ENCODE measurements at places on chromosomes 2 and 18.

- DNase-seq, result no peak
Observed at GRCh38 chr2:240643811-240644150, 18.5 kb downstream of the GPR35 start.

DNA sequence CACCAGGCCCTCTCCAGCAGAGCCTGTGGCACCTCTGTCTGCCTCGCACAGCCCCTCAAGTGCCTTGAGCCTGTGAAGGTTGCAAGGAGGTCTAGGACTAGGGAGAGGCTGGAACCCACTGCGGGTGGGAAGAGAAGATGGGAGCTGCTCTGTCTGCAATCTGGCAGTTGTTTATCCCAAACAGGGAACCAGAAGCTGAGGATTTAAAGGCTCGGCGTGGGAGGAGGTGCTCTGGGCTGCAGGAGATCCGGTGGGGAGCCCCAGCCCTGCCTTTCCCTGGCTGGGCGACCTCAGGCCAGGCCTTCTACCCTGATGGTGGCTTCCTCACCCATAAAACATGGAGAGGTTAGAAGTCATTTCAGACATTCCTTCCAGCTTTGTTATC is 174.1 kb downstream of the SMAD7 start:
- DNase-seq, result no peak

GRCh38 chr2:40285391-40285790 is 166.5 kb downstream of the SLC8A1 start:
- no peak for DNase-seq

DNA sequence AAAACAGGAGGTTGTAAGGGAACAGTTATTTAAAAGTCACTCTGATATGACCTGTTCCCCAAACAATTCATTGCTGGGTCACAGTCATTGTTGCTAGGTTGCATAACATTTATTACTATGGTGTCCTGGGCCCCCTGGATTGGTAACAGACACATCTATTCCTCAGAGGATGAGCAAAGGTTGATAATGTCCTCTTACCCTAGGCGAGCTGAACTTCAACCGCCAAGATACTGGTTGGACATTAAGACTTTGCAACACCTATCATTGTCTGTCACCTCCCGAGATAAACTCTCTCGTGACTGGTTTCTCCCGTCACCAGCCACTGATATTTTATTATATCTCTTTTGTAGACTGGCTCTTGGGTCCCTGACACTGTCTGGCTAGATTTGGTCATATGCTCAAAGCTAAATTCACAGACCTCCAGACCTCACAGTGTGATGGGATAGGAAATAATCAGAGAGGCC is 361.3 kb downstream of the ZNF521 start:
- no peak for DNase-seq

DNA sequence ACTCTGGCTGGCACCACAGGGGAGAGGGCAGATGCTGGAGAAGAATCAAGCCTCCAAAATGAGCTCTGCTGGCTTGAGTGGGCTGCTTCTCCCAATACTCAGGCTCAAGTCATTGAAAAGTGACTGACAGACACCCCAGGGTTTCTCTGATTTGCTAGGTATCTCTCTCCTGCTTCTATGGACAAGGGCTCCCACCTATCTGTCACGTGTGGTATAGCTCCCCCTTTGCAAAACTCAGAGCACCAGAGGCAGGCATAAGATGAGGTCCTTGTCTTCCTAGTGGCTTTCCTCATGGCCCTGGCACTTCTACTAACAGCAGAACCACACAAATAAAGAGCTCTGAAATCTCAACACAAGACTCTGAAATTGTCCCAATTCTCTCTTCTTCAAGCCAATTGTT is 105.2 kb downstream of the GALNT14 start:
- no peak for DNase-seq

GRCh38 chr2:26363323-26363722 is 16.7 kb upstream of the ADGRF3 start:
- no peak for DNase-seq

GRCh38 chr2:215717501-215718381 is 281.9 kb upstream of the FN1 start:
- DNase-seq, result no peak

GRCh38 chr2:36277146-36277808 is 78.3 kb upstream of the CRIM1 start:
- peak; percentile 80 for DNase-seq

GRCh38 chr2:11716689-11717321 is 29.6 kb upstream of the LPIN1 start:
- no peak for DNase-seq

DNA sequence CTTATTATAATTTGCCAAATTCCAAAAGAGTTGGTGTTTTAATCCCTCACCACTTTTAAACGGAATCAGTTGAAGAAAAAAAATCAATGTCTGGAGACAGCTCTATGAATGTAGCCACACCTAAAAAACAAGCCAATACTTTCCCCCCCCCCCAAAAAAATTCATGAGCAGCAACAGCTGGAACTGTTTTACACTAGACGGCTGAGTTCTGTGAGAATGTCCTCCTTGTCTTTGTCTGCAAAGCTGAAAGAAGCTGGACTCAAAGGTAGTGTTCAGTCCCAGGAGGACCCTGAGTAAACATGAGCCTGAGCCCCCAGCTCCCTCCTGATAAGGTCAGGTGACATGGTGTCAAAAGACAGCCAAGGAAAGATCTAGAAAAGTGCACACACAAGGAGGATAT is 68.2 kb downstream of the ZNF521 start:
- no peak for DNase-seq

- peak; percentile 69 for DNase-seq
Observed at GRCh38 chr2:96407041-96407918, 71.7 kb downstream of the NCAPH start.

GRCh38 chr2:152386266-152386665 is 51.3 kb downstream of the FMNL2 start:
- DNase-seq, result no peak

DNA sequence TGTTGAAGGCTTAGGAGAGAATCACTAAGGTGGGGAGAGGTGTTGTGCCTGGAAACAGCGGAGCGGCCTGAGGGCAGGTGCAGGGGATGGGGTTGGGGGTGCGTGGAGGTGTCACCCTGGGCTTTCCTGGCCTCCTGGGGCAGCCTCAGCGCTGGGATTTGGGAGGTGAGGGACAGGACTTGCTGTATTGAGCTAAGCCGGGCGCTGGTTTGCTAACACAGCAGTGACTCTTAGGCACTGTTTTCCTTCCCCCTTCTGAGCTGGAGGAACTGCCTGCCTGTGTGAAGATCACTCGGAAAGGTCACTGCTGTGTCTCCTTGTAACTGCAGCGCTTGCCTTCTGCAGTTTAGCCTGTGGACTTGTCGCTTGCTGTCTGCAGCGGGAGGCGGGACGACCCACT is 21.2 kb downstream of the PRELID3A start:
- no peak for DNase-seq

DNA sequence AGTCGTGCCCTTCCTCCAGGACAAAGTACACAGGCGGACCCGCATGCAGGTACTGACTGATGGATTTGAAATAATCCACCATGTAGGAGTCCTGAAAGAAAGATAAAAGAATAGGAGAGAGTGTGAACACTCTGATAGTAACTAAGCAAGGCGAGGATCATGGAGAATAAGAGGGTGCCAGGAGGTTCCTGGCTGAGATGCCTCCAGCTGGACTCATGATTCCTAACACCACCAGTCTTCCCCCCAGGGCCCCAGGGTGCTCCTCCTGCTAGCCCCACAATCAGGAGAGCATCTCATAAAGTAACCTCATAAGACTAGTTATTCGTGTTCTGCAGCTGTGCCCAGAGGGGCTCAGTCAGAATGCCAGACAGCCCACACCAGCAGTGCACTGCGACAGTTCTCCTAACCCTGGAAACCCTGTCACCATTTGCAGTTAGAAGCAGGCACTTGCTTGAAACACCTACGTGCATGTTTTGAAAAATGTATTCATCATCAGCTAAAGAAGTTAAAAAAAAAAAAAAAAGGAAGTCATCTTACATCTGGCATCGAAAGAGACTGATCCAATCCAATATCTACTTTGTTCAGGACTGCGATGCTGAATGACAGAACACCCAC is 36.7 kb downstream of the RMC1 start:
- DNase-seq, result no peak

GRCh38 chr2:9742601-9743000 is 100.7 kb upstream of the TAF1B start:
- DNase-seq, result no peak

DNA sequence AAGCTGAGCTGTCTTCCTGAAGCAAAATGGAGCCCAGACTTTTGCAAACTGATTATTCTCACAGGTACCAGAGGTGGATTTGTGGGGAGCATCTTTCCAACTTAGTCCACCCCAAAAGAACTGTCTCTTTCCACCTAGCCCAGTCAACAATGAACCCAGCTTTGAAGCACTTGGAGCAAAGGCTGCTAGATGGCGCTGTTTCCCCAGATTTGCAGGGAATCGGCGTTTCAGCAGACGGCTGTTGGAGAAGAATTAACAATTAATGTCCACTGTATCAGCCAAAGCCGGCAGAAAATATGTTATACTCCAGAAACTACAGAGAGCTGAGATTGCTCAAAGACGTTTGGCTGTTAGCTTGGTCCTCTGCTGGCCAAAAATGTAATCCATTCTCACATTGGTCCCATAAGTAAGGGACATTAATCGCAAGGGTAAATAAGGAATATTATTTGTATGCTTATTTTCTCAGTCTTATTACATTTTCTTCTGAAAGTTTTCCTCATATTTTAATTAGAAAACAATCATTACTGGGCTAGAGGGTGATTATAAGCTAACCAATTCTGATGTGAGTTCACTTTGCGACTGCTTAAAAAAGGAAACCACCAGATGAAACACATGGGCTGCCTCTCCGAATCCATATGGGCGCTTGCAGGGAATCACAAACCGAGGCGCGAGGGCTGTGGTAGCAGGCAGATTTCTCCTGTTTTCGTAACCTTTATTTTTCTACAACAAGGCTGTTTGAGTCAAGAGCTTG is 423.8 kb upstream of the MEX3C start:
- no peak for DNase-seq

- DNase-seq, result peak; percentile 70
Observed at GRCh38 chr2:227154986-227155774, 8.8 kb downstream of the COL4A4 start.

- DNase-seq, result no peak
Observed at GRCh38 chr2:22491442-22491841, 893.5 kb upstream of the KLHL29 start.

- no peak for DNase-seq
Observed at GRCh38 chr2:134296301-134296700, 42.4 kb downstream of the MGAT5 start.

DNA sequence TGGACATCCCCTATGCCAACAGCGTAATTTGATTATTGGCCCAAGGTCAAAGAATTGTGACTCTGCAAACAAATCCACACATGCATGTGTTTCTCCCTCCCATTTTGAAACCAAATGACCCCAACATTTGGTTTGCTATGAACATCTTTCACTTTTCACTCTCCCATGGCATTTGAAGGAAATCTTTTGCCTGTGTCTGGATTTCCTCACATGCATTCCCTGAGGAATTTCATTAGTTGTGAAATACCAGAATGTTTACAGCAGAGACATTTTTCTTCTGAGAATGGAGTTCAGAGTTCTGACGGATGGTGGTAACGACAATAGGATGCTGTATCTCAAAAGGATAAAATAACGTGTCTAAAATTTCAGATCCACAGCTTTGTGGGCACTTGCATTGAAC is 60.3 kb upstream of the LMAN1 start:
- no peak for DNase-seq

DNA sequence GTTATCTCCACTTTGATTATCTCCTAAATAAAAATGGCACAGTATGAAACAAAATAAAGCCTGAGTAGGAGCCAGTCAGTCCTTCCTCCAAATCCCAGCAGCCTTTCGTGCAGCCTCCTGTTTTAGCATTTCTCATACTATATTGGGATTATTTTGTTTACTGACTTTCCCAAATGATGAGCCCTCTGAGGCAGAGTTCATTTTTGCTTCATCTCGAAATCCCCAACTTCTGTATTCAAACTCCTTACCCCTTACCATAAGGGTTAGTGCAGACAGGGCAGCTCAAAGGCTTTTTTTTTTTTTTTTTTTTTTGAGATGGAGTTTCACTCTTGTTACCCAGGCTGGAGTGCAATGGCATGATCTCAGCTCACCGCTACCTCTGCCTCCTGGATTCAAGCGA is 113.3 kb upstream of the FOSL2 start:
- DNase-seq, result no peak

Data from HS-5 (cell line).